Lower leg skin (tissue), 4 donors: ENCODE measurements at places on chromosomes 5 and 9.

- DNase-seq: no peak
Measured at GRCh38 chr5:176542596-176543427, 5.6 kb upstream of the RNF44 start.

DNA sequence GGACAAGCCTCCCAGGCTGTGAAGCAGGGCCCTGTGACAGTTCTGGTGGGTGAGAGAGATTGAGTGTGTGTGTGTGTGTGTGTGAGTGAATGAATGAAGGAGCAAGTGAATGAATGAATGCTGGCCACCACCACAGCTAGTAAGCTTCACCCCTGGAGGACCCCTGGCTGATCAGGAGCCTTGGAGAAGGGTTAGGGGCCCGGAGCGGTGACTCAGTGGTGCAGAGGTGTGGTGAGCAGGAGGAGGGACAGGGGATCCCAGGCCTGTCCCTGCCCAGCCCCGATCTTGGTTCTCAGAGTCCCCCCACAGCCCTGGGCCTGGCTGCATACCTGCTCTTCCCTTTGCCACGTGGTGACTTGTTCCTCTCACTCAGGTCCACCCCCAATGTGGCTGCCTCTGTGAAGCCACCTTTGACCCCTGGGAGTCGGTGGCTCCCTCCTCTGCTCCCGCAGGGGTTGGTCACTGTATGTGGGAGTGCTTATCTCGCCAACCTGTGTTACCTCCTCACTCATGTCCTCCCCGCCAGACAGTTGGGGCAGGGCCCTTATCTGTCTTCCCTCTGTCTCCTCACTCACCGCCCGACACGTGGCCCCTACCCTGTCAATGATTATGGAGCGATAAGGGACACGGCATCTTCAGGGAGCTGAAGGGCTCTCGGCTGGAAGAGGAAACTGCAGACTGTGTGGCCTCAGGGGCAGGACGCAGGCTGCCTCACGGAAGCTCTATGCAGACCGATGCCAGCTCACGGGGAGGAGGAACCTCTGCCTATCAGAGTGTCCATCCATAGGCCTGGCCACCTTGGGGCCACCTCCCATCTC lies 99.9 kb upstream of the PITX1 start:
- DNase-seq: no peak

DNA sequence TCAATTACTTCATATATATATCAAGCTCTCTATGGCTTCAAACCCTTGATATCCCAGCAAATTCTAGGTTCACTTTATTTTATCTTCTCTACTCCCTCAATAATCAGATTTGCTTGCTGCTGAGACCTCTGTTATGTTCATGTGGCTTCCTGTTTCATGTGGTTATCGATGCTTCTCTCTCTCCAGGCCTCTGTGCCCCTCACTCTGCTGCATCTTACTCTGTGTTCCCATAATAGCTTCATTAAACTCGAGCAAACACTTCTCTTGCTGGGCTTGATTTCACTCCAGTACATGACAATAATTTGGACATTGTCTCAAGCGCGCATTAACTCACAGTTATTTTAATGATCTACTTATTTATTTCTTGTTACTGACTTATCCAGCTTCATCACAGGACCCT lies 798.8 kb downstream of the CDH9 start:
- DNase-seq: no peak

GRCh38 chr5:134567641-134568336 lies 42.3 kb downstream of the JADE2 start:
- no peak for DNase-seq

GRCh38 chr9:127237801-127238200 lies 26.8 kb upstream of the GARNL3 start:
- DNase-seq: no peak

DNA sequence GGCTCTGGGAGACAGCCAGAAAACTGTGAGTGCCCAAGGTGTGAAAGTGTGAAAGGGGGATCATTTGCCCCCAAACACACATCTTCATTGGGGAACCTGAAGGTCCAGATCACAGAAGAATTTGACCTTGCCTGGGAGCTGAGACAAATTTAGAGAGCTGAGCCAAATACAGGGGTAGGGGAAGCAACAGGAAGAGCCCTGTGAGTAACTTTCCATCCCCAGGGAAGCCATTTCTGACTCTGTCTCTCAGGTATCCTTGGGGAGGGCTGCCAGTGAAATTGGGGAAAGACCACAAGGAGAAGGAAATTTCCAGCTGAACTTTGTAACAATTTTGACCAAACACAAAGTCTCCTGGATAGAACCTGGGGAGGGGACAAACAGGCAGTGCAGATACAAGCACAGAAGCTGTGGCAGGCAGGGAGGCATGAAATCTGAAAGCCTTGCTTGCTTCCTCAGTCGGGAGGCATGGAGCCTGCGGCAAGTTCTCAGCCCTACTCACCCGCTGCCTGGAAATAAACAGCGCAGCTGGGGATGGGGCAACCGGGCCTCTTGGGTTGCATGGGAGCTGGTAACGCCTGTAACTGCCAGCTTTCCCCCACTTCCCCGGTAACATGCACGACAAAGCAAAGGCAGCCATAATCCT lies 31.5 kb upstream of the ZCCHC9 start:
- no peak for DNase-seq

DNA sequence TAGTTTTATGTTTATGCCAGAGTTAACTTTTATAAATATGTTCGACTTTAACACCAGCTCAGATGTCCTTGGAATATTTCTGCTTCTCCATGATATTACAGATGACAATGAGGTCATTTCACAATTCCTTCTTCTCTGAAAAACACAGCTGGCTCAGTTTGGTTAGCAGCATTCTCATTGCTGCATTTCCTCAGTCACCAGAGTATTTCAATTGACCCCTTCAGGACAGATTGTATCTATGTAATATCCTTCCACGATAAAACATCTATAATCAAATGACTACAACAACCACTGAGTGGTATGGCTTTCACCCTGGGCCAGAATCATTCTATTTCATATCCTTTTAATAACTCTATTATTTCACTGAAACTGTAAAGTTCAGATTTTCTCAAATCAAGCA lies 148.7 kb downstream of the OXCT1 start:
- no peak for DNase-seq

DNA sequence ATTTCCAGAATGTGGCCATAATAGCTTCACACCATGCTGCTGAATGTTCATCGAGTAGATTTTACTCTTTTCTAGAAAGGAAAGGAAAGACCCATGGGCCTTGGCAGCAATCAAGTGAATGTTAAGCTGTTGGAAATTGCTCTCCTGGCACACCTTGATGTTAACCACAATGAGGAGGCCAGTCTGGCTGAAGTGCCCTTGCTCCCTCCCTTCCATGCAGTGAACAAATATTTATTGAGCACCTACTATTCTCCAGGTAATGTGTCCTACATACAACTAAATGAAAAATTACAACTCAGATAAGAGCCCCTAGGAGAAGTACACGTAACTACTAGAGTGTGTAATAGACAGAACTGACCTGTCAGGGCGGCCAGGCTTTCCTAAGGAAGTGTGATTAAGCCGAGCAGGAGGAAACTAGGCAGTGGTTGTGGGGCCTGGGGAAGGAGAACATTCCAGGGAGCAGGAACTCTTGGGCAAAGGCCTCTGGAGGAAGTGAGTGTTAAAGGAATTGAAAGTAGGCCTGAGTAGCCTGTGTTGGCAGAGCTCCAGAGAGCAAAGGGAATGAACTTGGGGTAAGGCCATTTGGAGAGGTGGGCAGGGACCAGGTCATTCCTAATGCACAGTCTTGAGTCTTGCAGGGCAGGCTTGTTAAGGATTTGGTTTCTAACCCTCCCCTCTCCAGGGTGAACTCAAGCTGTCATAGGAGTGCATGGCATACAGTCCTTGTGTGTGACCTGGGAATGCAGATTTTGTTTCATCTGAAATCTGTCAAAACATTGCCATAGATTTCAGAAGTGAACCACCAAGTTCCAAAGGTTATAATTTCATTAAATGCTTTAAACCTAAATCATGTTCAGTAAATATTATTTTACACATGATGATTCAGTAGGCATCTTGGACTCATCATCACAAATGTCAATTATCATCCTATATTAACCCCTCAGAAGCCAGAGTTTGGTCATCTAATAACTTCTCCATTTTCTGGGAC lies 9.0 kb upstream of the ZSWIM6 start:
- no peak for DNase-seq

DNA sequence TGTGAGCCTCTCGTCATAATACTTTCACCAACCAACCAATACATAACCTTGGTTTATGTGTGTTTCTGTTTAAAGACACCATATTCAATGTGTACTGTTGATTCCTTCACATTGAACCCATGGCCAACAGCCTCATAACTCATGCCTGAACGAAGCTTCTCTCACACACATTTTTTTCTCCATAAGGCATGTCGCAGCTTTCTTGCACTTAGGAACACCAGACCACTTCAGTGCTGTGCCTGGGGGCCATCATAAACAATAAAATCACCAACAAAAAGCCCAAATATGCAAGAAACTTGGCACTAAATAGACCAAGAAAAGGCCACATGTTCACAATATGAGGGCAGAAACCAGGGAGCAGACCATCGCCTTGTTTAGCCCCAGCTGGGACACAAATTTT lies 192.2 kb downstream of the ROR2 start:
- no peak for DNase-seq

DNA sequence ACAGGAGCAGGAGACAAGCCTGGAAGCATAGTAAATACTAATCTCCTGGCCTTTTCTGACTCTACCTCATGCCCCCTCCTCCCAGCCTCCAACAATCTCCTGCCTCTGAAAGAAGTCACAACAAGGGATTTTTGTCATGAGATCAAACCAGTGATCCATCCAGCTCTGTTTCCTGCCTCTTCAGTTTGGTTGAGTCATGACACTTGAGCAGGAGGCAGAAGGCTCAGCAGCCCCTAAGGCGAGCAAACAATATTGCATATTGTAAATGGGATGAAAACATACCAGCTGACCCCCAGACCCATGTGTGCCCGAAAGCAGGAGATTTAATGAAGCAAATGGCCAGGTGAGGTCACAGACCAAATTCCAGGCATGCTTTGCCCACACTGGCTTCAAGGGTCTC lies 272.8 kb downstream of the GAS1 start:
- no peak for DNase-seq

- no peak for DNase-seq
Measured at GRCh38 chr5:170302653-170303501, 5.3 kb upstream of the LCP2 start.

GRCh38 chr9:14214693-14215092 lies 99.2 kb downstream of the NFIB start:
- no peak for DNase-seq

GRCh38 chr5:78888580-78889368 lies 96.3 kb downstream of the ARSB start:
- DNase-seq: no peak

GRCh38 chr9:134782921-134783698 lies 97.5 kb upstream of the FCN2 start:
- DNase-seq: no peak

GRCh38 chr5:37823433-37824152 lies 16.2 kb downstream of the GDNF start:
- no peak for DNase-seq

- DNase-seq: no peak
Measured at GRCh38 chr9:88092797-88093331, 45.4 kb downstream of the SPATA31C2 start.

DNA sequence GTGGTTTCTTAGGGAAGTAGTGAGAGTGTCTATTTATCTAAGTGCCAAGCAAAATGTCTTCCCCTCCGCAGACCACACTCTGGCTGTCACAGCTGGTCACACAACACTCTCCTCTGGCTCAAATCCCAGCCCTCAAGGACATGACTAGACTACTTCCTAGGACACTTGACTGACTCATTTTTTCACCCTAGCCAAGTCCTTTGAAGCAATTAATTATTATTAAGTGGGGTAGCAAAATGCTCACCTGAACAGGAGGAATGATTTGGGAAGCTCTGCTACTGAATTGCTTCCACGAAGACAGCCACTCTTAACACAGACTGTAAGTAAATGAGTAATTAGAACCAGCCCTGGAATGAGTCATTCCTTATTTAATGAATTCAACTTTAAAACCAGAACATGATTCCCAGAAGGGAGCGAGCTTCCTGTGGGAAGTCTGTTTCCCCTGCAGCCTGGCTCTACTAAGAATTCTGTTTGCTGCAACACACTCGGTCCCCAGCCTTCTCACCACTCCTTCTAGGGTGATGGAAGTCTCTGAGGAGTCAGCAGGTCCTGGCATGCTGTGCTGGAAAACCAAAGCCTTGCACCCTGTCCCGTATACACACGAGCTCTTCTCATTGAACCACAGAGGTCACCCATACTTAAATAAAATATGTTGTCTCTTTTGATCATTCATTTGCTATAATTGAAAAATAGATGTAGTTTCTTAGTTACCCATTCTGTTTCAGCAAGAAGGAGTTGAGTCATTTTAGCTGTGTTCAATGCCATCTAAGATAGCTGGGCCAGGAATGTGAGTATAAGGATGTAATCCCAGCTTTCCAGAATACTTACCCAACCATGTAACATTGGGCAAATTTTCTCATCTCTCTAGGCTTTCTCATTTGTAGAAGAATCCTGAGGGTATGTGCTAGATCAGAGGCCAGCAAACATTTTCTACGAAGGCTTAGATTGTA lies 218.6 kb upstream of the RASEF start:
- DNase-seq: no peak

- no peak for DNase-seq
Measured at GRCh38 chr5:32029781-32030180, 144.3 kb downstream of the GOLPH3 start.

DNA sequence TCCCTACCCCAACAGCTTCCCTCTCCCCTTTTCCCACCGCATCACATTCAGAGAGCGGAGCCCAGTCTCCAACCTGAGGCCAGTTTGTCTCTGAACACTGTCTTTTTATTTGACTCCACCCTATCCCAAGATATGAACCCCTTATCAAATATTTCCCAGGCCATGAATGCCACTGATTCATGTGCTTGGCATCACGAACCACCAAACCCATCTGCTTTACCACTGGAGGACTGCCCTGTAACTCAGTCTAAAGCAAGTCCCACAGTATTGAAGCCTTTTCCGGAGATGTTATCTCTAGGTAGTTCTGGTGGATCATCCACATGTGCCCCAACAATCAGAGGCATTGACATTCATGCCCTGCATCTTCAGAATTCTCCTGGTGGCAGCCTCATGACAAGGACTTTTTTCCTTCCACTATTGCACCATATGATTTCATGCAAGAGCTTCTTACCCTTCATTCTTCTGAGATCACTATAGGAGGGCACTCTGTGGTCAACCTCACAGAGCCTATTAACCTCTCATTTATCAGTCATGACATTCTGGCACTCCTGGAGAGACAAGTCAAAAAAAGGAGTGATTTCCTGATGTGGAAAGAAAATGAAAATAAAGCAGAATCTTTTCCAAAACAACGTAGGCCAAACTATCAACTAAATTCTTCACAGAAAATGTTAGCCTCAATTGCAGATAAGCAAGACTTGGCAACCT lies 12.3 kb upstream of the SPATA31D4 start:
- no peak for DNase-seq

GRCh38 chr9:16294133-16294770 lies 576.2 kb downstream of the BNC2 start:
- no peak for DNase-seq
